Stimulated activated CD8-positive, alpha-beta memory T cell treated with anti-CD3 and anti-CD28 coated beads, Interleukin-12 subunit alpha, Interleukin-12 subunit beta, amount 100 ng/mL, for 4 hours (primary cell): ENCODE measurements at places on chromosomes 4 and X.

DNA sequence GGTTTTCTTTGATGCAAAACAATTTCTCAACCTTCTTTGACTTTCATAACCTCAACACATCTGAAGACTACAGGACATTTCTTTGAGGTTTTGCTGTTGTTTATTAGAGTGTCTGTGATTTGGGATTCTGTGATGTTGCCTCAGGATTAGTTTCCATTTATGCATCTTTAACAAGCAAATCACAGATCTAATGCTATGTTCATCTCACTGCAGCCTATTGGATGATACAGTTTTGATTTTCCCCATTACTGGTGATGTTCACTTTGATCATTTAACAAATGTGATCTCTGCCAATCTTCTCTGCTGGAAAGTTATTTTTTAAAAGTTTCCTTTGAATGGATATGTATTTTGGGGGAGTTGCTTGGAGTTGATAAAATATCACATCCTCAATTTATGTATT lies 624.9 kb upstream of the HS3ST1 start:
- no peak for DNase-seq

DNA sequence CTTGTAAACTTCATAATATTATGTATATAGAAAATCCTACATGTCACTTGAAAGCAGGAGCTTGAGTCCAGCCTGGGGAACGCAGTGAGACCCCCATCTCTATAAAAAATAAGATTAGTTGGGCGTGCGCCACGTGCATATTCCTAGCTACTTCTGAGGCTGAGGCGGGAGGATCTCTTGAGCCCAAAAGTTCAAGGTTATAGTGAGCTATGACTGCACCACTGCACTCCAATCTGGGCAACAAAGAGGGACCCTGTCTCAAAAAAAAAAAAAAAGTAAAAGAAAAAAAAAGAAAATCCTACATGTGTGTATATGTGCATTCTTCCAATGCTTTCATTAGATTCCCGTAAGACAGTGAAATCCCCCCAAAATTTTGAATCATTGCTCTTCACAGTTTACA lies 1.7 kb downstream of the SEC31A start:
- no peak for DNase-seq

DNA sequence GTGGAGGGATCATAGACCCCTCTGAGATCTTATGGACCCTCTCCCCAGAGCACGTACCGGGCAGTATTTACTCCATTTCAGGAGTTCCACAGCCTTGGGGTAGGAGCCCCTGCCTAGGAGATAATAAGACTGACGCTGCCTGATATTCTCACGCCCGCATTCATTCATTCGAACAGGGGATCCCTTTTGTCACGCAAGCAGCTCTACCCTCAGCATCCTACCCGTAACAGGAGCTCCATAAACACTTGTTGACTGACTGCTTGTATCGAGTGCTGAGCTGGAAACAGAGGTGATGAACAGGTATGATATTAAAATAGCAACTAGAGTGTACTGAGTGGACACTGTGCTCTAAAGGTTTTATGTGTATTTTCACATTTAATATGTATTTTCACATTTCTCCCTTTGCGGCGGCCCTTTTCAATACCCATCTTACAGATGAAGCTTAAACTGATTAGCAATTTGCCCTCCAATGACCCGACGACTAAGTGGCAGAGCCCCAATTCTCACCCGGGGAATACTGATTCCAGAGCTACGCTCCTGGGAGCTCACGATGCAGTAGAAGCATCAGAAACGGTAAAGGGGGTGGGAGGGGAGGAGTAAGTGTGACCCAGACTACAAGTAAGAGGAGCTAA lies 888 bp downstream of the RAB28 start:
- no peak for DNase-seq

DNA sequence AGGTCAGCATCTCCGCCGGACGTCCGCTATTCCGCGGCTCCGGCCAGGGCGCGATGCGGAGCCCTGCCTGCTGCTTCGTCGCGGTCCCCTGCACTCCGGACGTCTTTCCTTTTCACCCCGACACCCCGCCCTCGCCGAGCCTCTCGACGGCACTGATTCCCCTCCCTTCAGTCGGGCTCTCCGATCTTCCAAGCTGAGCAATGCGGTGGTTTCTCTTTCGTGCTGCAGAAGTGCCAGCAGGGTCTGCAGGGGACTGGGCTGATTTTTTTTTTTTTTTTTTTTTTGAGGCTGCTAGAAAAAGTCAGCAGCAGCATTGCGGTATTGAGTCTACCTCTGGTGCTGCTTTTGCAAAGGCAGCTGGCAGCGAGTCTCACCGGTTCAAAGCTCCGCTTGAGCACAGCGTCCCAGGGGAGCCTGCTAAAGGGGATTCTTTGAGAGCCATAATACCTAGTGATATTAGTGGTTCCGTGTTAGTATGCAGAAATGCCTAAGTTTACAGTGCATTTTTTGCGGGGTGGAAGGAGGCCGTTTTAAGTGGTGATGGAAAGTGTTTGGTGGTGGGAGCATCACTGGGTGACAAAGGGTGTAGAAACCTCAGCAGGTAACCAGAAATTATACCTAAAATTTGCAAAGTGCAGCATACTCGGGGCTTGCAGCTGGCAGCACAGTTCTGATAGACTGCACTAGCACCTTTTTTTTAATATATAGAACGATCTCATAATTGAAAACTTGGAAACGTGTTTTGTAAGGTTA lies 969 bp downstream of the STIM2 start:
- peak; percentile 60 for DNase-seq

- no peak for DNase-seq
Measured at GRCh38 chr4:152063621-152064240, 302.9 kb upstream of the GATB start.

DNA sequence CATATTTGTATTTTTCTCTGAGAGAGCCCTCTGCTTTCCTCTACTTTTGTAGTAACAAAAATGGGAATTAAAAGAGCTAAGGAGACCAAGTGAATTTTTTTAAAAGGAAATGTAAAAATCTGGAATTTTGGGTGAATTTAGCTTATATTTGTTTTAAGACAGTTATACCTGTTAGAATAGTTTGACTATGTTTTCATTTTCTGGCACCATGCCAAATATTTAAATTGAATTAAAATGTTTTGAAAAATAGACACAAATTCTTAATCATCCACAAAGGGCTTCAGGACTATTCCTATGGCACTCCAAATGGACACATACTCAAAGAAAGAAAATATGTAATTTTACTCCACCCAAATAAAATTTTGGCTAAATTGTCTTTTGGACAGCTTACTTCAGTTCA lies 209.6 kb downstream of the SH3BGRL start:
- DNase-seq = no peak
